H9 (cell line): ENCODE measurements at places on chromosomes 1 and 21.

DNA sequence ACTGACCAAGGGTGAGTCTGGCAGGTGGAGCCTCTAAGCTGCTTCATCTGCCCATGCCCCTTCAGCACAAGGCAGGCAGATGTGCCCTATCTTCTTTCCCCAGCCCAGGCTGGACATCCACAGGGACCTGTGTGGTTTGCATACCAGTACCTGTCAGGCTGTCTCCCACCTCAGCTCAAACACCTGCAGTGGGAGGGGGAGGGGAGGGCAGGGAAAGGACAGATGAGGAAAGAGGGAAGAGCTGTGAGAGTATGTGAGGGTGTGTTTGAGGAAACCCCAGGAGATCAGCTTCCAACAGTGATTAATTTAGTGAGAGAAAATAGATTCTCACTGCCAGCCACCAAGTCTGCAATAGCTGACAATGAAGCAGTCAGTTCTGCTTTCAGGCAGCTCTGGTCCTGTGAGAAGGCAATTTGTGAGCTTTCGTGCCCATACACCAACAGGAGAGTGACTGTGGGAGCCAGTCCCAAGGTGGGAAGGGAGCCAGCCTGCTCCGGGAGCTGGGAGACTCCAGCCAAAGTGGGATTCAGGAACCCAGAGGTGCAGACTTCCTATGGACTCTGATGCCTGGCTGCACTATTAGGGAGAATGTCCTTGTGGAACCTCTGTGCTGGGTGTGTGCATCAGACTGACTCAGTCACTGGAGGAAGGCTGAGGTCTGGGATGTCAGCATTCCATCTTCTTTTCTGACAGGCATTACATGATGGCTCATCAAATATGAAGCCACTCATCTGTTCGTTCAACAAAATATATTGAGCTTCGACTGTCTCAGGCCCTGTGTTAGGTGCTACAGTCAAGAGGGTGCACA is 59.7 kb downstream of the TNR start:
- H3K27me3 ChIP-seq, result no peaks in the 10 kb centered on the region
- peaks cover 2% of the 10 kb centered on the region; the same call in 1 of the 2 replicates for H3K4me1 ChIP-seq
- H3K36me3 ChIP-seq, result no peaks in the 10 kb centered on the region
- no peak overlapping the region for H3K4me3 ChIP-seq
- H3K27ac ChIP-seq, result no peak overlapping the region

DNA sequence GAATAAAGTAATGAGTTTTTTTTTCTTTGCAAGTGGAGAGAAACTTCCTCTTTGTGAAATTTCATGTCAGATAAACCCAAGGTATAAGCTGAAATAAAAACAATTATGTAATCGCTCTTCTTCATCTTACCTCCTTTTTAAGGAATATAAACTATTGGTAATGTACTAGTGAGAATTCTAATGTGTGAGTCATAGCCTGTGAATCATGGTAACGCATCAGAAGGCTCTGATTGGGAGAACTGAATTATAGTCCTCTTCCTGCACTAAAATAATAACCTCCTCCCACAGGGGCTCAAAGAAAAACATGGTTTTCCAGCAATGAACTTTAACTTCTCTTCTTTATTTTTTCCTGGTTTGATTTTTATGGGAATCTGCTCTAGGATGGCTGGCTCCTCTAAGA is 57.1 kb upstream of the COX20 start:
- no peak overlapping the region for H3K27ac ChIP-seq
- peaks cover 11% of the 10 kb centered on the region for H3K36me3 ChIP-seq
- DNase-seq, result no peak
- H3K4me3 ChIP-seq, result no peak overlapping the region
- no peaks in the 10 kb centered on the region for H3K4me1 ChIP-seq

DNA sequence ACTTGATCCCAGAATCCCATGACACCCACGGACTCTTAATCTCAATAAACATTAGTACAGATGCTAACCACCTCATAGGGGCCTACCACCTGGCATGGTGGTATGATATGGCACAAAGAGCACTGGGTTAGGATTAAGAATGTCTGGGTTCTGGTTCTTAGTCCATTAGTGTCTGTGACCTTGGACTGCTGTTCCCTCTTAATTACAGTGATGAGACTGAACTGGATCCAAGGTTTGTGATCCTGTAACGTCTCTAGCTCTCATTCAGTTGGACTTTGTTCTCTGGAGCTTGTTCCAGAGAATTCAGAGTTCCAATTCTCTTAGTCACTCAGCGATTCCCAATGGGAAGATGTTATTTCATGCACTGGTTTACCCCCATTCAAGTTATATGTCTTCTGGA is 23.6 kb upstream of the PIGC start:
- no peak overlapping the region for H3K27ac ChIP-seq
- H3K4me1 ChIP-seq, result no peaks in the 10 kb centered on the region
- no peak overlapping the region for H3K4me3 ChIP-seq
- no peaks in the 10 kb centered on the region for H3K27me3 ChIP-seq

DNA sequence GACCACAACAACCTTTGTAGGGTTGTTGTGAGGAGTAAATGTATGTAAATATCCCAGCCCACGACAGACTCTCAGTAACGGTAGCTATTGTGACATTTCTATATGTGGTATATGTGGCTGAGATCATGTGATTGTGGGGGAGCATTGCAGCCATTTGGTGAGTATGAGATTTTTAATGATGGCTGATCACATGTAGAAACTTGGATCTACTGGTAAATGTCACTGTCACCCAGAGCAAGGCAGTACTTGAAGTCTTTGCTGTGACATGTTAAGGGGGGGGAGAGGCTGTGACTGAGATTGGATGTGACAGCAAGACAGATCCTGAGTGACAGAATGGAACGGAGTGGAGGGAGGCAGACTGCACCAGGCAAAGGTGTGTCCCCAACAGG is 23.9 kb upstream of the MEF2D start:
- no peak overlapping the region for H3K4me3 ChIP-seq
- no peaks in the 10 kb centered on the region for H3K27me3 ChIP-seq
- peaks cover 8% of the 10 kb centered on the region; the same call in 1 of the 2 replicates for H3K4me1 ChIP-seq
- no peak for DNase-seq
- peaks cover 30% of the 10 kb centered on the region for H3K36me3 ChIP-seq
- no peak overlapping the region for H3K27ac ChIP-seq

GRCh38 chr1:232428786-232429530 is 201.0 kb downstream of the SIPA1L2 start:
- H3K4me3 ChIP-seq, result no peak overlapping the region
- H3K4me1 ChIP-seq, result no peaks in the 10 kb centered on the region
- H3K36me3 ChIP-seq, result no peaks in the 10 kb centered on the region
- no peak for DNase-seq
- H3K27ac ChIP-seq, result no peak overlapping the region

DNA sequence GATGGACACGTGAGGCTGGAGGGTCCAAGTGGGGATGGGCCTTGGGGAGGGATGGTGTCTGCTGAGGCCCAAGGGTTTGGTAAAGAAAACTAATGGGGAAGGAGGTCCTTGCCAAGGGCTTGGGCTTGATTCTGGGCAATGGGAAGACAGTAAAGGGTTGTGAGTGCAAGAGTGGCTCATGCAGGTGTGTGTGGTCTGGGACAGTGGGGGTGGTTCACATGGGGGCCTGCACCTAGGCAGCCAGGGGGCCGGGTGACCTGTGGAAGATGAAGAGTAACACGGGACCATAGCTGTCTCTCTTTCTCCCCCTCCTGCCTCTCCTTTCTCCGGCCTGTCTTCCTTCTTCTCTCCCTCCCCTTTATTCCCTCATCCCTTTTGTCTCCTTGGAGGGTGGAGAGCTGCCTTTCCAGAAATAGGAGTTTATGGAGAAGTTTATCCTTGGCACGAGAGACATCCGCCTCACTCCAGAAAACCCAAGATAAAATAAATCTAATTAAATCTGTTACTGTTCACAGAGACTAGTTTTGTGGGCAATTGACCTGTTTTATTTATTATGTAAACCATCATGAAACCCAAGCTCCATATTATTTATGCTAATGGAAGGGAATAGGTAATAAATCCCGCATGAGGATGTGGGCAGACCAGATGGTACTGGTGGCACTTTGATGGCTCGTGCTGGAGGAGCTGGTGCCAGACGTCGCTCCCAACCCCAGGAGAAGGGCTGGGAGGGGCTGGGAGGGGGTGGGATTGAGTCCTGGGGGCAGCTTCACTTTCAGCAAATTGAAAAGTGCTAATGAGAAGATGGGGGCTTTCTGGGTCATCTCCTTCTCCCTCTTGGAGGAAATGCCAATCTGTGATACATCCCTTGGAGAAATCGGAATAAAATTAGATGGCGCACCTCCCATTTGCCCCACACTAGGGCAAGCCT is 272.9 kb upstream of the CSF3R start:
- H3K4me3 ChIP-seq, result no peak overlapping the region
- no peaks in the 10 kb centered on the region for H3K27me3 ChIP-seq
- no peak overlapping the region for H3K27ac ChIP-seq
- no peaks in the 10 kb centered on the region for H3K36me3 ChIP-seq

- H3K4me1 ChIP-seq, result 0 out of 2 replicates have a peak, but pooled peaks cover 6% of the 10 kb centered on the region
- H3K4me3 ChIP-seq, result no peak overlapping the region
- no peaks in the 10 kb centered on the region; the same call in 1 of the 2 replicates for H3K27me3 ChIP-seq
- no peak overlapping the region for H3K27ac ChIP-seq
Observed at GRCh38 chr1:81605023-81605422, 195.7 kb upstream of the ADGRL2 start.

DNA sequence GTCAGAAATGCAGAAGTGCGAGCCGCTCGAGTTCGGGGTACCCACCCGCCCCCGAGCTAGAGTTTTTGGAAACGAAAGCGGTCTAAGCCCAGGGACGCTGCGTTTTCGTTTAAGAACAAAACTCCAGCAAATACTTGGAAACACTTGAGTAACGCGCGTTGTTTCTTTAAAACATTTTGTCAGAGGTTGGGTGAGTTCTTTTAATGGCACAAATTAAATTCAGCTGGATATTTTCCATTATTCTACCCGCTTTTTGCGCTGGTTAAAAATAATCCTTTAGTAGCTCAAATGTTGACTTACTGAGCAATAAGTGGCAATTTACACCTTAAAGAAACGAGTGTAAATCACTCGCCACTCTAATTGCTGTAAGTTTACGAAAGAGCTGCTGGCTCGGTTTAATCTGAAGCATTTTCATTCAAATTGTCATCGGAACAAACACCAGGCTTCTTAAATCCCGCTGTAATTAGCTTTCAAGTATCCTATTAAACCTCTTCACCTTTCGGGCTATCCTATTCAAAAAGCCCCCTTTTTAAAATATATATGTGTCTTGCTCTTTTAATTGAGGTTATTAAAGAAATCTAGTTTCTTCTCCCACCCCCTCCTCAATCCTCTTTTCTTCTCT is 1.5 kb downstream of the LHX8 start:
- H3K36me3 ChIP-seq, result no peaks in the 10 kb centered on the region
- no peak overlapping the region for H3K27ac ChIP-seq
- peaks cover 3% of the 10 kb centered on the region; the same call in 1 of the 2 replicates for H3K4me1 ChIP-seq

DNA sequence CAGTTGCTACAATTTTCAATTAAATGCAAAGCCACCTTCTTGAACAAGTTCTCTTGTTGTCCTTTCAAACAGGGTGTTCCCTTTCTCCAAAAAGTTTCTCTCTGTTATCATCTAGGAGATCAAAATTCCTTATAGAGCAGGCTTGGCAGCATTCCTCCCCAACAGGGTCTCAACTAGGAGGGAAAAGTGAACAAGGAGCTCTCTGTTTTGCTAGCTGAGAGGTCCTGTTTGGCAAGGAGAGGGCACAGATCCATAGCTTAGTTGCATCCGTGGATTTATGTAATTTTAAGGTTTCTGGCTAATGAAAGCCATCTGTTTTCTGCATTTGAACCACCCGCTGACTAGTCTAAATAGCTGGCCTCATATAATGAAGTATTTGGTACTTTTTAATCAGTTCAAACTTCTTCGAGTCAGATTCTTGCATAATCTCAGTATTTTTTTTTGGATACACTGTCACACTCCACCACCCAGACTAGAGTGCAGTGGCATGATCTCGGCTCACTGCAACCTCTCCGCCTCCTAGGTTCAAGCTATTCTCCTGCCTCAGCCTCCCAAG is 54.0 kb downstream of the APP start:
- H3K36me3 ChIP-seq, result peaks cover 4% of the 10 kb centered on the region; the same call in 2 of the 3 replicates
- H3K27me3 ChIP-seq, result no peaks in the 10 kb centered on the region
- H3K27ac ChIP-seq, result peak overlapping the region; percentile 38
- peak overlapping the region; percentile 13; the same call in 1 of the 3 replicates for H3K4me3 ChIP-seq
- DNase-seq, result no peak
- peaks cover 19% of the 10 kb centered on the region; the same call in 1 of the 2 replicates for H3K4me1 ChIP-seq

- peaks cover 2% of the 10 kb centered on the region; the same call in 1 of the 2 replicates for H3K4me1 ChIP-seq
- no peak overlapping the region for H3K4me3 ChIP-seq
- H3K27ac ChIP-seq, result no peak overlapping the region
- peaks cover 13% of the 10 kb centered on the region for H3K27me3 ChIP-seq
Observed at GRCh38 chr1:46455951-46456350, 33.7 kb upstream of the DMBX1 start.

DNA sequence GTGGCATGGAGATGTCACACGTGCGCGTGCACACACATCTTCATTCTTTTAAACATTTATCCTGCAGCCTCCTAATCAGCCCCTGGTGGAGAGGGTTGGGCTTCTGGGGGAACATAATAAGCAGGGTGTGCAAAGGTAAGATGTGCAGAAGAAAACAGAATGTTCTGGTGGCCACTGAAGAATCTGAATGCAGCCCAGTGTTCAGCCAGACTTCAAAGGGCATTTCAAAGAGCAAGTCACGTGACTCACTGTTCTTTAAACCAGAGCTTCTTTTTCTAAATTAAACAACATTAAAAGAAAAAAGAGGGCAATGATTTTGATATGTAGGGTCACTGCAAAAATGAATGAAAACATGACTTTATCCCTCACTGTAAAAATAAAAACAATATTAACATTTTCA is 89.8 kb downstream of the ABCA4 start:
- no peaks in the 10 kb centered on the region; the same call in none of the 2 replicates for H3K27me3 ChIP-seq
- no peaks in the 10 kb centered on the region for H3K36me3 ChIP-seq
- no peak for DNase-seq
- no peak overlapping the region for H3K4me3 ChIP-seq
- no peaks in the 10 kb centered on the region for H3K4me1 ChIP-seq

GRCh38 chr1:113654883-113655282 is 104.4 kb downstream of the PHTF1 start:
- no peak for DNase-seq
- H3K27ac ChIP-seq, result no peak overlapping the region
- no peaks in the 10 kb centered on the region for H3K27me3 ChIP-seq
- H3K36me3 ChIP-seq, result no peaks in the 10 kb centered on the region
- H3K4me1 ChIP-seq, result no peaks in the 10 kb centered on the region

GRCh38 chr1:202575918-202576653 is 134.2 kb downstream of the SYT2 start:
- no peaks in the 10 kb centered on the region for H3K36me3 ChIP-seq
- H3K4me3 ChIP-seq, result no peak overlapping the region
- no peak for DNase-seq
- no peaks in the 10 kb centered on the region for H3K27me3 ChIP-seq

DNA sequence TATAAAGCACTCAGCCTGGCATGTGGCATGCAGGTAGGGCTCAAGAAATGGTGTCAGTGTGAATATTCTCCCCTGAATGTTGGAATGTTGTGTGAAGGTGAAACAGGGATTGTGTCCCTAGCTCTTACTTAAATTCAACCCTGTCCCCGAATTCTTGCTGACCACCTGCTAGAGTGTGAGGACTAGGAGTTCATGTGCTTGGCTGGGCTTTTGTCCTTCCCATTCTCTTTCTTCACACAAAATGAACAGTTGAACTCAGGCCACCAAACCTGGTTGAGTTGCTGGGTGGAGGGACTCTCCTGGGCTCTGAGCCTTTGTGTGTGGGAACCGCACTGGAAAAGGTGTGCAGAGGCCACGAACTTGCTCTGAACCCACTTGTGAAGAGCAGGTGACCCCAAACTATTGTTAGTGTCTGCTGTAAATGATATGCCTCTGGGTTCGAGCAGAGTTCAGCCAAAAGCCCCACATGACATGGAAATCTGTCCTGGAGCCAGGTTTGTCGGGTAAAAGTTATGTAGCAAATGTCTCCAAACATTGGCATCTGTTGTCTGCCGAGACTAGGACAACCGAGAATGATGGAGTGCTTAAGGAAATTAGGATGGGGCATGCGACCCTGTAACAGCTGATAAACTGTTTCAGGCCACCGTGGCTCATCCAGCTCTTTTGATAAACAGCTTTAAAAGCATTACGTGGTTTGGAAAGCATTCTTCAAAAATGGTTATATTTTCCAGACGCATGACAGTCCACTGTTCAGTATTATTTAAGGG is 144.2 kb downstream of the DHRS3 start:
- no peak overlapping the region for H3K27ac ChIP-seq
- no peaks in the 10 kb centered on the region; the same call in 1 of the 2 replicates for H3K4me1 ChIP-seq
- peaks cover 25% of the 10 kb centered on the region for H3K36me3 ChIP-seq
